Activated T-helper 9 cell treated with anti-CD3 and anti-CD28 coated beads, Interleukin-2, amount 50 U/mL, for 16 hours (primary cell): ENCODE measurements at places on chromosomes 5 and 9.

GRCh38 chr9:79670269-79670961 is 98.7 kb downstream of the TLE4 start:
- DNase-seq, result no peak

DNA sequence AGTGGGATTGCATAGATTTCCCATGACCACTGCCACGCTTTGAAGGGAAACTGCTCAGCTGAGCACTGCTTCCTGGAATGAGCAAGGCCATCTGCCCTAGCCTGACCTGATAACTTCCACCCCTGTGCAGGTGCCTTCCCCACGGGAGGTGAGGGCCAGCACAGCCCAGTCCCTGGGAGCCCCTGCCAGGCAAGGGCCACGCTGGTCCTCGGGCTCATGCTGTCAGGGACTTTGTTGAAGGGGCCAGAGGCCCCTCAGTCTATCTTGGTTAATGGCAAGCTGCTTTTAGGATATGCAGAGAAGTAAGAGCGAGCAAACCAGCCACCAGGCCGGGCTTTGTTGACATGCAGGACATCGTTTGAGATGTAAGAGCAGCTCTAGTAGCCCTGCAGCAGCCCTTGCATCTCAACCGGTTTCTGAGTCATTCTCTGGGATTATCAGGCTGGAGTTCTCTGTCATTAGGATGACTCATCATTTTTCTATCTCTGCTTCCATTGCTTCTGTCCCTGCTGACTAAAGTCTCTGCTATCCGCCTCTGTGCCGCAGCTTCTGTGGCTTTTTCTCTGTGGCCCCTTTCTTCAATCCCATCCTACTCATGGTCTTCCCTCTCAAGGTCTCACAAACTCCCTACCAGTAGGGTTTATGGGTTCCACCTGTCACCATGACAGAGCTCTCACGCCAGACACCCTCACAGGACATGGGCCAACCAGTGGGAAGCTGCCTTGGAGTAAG is 30.6 kb upstream of the IQGAP2 start:
- DNase-seq, result no peak

- no peak for DNase-seq
Observed at GRCh38 chr5:57552033-57552432, 69.4 kb upstream of the ACTBL2 start.

DNA sequence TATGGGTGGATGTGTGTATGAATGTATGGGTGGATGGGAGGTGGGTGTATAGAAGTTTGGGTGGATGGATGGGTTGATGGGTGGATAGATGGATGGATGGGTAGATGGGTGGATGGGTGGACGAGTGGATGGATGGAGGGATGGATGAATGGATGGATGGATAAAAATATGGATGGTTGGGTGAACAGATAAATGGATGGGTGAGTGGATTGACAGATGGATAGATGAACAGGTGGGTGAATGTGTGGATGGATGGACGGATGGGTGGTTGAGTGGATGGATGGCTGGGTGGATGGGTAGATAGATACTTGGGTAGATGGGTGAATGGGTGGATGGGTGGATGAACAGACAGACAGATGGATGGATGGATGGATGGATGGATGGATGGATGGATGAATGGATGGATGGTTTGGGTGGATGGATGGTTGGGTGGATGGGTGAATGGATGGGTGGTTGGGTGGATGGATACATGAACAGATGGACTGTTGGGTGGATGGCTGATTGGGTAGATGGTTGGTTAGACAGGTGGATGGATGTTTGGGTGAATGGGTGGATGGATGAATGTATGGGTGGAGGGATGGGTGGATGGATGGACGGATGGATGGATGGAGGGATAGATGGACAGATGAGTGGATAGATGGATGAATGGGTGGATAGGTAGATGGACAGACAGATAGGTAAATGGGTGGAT is 166.8 kb downstream of the IRX2 start:
- DNase-seq, result no peak

DNA sequence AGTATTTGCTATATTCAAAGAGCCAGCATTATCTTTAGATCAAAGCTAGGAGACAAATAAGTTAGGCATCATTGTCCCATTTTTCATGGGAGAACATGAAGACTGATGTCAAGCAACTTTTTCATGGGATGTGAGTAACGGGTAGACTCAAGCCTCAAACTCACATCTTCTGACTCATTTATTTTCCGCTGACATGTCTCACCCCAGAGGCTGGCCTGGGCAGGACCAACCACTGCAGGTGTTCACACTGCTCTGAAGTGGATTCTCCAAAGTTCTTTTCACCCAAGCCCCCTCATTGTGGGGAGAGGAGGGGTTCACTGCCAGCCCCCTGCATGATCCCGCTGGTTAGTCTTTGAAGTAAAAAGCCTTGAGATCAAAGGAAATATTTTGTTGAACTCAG is 34.9 kb upstream of the BASP1 start:
- DNase-seq, result no peak

GRCh38 chr5:94791829-94792228 is 173.4 kb downstream of the SLF1 start:
- DNase-seq, result no peak

DNA sequence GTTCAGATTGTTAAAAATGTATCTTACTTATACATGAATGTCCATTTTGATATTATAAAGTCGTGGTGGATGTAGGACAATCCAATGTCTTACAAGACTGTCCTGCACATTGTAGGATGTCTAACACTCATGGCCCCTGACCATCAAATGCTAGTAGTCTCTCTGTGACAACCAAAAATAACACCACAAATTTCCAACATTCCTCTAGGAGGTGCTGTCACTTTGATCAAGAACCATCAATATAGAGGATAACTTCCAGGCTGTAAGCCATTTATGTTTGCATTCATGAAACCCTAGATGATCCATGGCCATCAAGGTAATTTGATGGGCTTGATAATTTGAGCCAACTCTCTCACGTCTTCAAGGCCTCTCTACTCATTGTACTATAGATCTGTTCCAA is 20.5 kb upstream of the ZFR start:
- DNase-seq, result no peak

DNA sequence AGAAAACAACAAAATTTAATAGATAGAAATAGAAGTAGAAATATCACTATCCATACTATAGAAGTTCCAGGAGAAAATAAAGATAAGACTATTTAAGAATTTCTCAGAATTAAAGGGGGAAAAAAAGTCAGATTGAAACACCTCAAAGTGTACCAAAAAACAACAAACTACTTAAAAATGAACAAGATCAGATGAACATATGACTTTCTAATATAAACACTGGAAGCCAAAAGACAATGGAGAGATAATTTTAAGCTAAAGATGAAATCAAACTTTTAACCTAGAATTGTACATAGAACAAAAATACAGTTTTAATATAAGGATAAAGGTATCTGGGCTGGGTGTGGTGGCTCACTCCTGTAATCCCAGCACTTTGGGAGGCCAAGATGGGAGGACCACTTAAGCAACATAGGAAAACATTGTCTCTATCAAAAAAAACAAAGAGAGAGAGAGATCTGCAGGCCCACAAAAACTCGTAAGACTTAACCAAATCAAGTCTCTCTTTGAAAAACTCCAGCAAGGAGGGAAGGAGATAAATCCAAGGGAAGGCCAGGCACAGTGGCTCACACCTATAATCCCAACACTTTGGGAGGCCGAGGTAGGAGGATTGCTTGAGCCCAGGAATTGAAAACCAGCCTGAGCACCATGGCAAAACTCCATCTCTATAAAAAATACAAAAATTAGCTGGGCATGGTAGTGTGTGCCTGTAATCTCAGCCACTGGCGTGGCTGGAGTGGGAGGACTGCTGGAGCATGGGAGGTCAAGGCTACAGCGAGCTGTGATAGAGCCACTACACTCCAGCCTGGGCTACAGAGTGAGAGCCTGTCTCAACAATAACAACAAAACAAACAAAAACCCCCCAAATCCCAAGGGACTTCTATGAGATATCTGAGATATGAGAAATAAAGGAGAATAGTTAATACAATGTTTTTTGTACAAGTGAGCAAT is 32.4 kb downstream of the ABHD17B start:
- no peak for DNase-seq

DNA sequence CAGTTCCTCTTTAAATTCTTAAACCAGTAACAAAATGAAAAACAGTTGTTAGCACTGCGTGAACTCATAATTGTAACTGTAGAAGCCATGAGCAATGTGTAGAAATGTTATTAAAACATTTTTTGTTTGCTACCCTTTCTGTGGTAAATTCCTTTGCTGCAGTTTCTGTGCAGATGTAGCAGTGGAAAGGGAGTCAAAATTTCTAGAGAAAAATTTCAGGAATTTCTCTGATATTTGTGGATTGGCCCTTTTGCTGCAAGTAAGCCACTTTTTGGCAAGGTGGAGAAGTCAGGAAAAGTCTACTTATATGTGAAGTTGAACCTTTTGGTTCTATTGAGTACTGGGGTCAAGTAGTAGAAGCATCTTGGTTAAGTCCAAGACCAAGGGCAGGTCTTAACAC is 10.1 kb downstream of the FBXL7 start:
- no peak for DNase-seq

GRCh38 chr5:81408496-81408895 is 14.6 kb upstream of the ACOT12 start:
- no peak for DNase-seq

GRCh38 chr9:137115394-137116026 is 977 bp upstream of the DPP7 start:
- no peak for DNase-seq

DNA sequence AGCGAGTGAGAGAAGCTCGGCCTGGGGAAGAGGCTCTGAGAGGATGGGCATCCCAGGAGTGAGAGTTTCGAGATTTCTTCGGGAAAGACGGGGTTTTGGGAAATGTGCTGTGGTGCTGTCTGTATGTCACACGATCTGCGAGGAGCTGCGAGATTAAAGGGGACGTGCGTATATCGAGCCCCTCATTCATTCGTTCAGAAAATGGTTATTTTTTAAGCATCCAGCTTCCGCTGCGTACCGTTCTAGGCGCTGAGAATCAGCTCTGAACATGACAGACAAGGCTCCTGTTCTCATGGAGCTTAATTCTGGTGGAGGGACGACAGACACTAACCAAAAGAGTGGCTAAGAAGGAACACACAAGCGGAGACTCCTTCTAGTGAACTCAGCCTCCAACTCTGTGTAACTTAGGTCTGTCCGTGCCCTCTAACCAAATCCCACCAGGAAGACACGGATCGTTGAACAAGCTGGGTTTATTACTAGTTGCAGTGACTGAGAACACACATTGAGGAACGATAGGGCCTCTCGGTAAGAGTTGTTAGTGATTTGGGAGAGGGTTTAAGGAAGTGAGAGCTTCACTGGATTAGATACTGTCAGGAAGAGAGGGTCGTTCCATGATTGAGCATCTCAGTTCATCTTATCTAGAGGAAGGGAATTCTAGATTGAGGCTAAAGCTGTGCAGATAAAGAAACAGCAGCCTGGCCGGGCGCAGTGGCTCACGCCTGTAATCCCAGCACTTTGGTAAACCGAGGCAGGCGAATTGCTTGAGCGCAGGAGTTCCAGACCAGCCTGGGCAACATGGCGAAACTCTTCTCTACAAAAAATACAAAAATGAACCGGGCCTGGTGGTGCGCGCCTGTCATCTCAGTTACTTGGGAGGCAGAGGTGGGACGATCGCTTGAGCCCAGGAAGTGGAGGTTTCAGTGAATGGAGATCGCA is 1.0 kb upstream of the FBXW11 start:
- DNase-seq, result no peak

DNA sequence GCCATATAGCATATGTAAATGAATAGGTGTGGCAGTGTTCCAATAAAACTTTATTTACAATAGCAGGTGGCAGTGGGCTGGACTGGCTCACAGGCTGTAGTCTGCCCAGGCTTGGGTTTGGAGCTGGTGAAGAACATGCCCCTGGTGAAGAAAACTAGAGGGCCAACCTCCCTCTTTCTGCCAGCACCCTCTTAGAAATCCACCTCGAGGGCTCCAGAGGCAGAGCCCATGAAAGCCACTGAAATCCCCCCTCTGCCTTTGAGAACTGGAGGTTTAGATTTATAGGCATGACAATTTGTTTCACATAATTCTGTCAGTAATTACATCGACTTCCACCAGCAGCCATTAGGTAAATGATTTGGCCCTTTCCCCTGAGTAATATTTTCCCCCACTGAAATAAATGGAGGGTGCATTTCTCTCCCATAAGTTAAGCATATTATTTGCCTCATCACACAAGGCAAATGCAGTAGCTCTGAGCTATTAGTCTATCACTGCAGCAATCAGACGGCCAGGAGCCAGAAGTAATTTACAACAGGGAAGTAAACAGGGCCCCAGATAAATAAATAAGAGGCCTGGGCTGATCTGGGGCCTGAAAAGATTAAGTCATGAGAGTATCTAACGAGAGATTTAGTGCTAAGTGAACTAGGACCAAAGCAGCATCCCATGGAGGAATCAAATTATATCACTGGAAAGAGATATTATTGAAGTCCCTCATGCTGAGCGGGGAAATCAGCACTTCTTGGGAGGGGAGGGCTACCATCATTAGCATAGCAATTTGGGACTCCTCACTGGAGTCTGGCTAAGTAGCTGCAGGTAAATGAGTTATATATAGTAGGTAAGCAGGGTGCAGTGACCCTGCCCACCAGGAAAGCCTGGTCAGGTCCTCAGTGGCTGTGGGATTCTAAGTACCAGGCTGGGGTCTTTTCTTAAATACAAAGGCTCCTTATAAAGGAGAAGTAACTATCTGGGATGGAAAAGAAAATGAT is 123.9 kb downstream of the SLIT3 start:
- no peak for DNase-seq

- no peak for DNase-seq
Observed at GRCh38 chr5:79990205-79990597, 861 bp downstream of the MTX3 start.

GRCh38 chr9:21429191-21429590 is 11.0 kb upstream of the IFNA1 start:
- no peak for DNase-seq

GRCh38 chr5:160317434-160317833 is 5.1 kb upstream of the CCNJL start:
- DNase-seq, result no peak

DNA sequence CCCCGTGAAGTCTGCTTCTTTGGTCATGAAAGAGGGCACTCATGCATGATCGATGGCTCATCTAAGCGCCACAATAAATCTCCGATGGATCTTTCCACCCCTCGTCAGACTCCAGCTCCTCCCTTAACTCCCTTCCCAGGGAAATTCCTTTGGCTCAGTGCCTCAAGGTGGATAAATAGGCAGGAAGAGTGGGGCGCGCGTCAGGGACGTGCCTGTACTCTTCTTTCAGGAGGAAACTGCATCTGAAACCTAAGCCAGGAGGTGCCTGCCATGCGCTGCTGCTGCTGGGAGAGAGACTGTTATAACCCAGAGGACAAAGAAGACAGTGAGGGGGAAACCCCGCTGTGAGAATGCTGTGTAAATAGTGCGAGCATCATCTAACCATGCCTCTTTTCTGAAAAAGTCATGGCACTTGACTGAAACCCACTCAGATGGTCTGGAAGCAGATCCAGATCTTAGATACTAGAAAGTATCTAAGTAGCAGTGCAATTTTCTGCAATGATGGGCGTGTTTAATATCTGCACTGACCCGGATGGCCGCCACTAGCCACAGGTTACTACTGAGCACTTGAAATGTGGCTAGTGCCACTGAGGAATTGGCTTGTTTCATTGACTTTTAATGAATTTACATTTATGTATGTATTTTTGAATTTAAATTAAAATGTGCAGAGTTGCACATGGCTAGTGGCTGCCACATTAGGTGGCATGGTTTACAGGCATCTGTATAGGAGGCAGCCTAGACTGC is 120.3 kb upstream of the BASP1 start:
- no peak for DNase-seq
